HEK293T (cell line): ENCODE measurements at places on chromosomes 16 and 17.

DNA sequence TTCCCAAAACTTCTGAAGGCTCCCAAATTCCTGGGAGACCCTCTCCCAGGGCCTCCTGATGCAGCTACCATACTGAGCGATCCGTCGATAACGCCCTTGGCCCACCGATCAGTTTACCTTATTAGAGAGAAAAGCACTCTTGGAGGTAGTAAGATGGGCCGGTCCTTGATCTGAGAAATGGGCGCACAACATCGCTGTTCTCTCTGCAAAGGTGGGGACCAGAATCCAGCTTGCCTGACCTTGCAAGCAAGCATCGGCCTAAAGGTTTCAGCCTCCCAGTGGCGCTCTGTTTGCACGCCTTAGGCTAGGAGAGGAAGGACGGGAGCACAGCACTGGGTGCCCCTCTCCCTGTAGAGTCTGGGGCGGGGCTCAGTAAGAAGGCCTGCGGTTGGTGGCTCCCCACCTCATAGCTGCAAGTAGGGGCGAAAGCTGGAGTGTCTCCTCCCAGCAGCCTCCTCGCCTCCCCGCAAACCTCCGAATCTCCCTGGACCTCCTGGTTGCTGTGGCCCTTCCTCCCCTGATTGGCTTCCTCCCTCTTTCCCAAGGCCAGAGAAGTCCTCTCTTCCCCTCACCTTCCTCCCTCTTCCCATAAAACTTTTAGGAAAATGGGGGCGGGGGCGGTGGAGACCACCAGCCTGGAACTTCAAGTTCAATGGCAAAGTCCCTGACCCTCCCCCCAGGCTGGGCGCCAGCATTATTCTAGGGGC, at the start of gene PRAC1:
Gene PRAC1, minus strand, starts transcription at position 318 of the 707 bp plus-strand sequence. Its CDS starts 126 bp downstream, at position 192.
- no peak for DNase-seq

GRCh38 chr17:13554231-13554630, 47.5 kb downstream of the HS3ST3A1 start:
- no peak for DNase-seq

GRCh38 chr16:4327386-4328045, 11.6 kb downstream of the GLIS2 start:
- no peak for DNase-seq

DNA sequence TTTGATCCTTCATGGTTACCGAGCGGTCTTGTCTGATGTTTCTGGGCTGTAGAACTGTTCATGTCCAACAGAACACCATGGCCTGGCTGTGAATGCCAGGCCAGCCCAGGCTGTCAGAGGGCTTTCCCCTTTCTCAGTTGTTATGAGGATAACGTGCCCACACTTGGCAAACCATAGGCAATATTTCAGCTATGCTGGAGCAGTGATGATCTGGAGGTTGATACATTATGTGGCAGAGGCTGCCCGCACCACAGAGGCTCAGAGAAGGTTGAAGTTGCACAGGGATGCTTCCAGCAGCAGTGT, 92.9 kb downstream of the C16orf78 start:
- no peak for DNase-seq

- DNase-seq: peak; percentile 97
These were observed 11.4 kb downstream of the ZNF629 start for GRCh38 chr16:30775392-30776188.

DNA sequence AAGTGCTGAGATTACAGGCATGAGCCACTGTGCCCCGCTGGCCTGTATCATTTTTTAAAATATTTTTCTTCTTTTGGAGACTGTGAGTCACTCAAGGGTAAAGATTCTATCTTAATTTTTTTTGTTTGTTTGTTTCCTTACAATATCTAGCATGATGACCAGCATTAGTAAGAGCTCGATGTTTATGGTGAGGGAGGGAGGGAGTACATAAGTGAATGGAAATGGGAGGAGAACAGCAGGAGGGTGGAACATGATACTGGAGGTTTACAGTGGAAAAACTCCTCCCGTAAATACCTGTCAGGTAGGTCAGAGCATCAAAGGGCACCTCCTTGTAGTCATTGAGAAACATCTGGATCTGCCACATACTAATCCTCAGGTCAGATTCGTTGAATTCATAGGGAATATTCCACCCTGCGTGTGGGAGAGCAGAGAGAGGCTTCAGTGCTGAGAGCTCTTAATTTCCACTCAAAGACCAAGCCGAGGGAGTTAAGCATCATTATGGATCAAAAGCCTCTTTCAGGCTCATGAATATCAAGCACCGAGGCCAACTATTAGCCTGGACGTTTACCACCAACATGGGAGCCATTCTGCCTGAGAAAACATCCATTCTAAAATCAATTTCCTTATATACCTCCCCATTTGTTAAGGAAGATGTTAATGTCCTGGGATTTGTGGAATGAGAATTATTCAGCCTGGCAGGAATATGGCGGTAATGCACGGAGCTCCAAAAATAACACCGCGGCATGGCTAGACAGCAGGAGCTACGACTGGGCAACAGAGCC, 51.8 kb downstream of the LYRM1 start:
- DNase-seq: no peak

DNA sequence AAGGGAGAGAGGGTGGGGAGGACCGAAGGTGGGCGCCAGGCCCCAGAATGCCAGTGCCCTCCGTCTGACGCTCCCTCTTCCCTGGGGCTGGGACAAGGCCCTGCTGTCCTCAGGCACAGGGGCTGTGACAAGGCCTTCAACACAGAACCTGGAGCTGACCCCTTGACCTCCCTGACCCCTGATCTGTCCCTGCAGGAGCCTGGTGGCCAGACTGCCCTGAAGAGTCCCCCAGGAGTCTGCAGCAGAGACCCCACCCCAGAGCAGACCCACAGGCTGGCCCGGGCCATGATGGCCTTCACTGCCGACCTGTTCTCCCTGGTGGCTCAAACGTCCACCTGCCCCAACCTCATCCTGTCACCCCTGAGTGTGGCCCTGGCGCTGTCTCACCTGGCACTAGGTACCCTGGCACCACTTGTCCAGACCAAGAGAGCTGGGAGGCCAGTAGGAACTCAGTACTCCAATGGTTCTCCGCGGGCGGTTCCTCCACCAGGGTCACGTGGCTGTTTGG, 2.9 kb downstream of the SERPINF2 start:
- DNase-seq: no peak

GRCh38 chr16:65667011-65667578, 545.2 kb upstream of the CDH11 start:
- DNase-seq: no peak

DNA sequence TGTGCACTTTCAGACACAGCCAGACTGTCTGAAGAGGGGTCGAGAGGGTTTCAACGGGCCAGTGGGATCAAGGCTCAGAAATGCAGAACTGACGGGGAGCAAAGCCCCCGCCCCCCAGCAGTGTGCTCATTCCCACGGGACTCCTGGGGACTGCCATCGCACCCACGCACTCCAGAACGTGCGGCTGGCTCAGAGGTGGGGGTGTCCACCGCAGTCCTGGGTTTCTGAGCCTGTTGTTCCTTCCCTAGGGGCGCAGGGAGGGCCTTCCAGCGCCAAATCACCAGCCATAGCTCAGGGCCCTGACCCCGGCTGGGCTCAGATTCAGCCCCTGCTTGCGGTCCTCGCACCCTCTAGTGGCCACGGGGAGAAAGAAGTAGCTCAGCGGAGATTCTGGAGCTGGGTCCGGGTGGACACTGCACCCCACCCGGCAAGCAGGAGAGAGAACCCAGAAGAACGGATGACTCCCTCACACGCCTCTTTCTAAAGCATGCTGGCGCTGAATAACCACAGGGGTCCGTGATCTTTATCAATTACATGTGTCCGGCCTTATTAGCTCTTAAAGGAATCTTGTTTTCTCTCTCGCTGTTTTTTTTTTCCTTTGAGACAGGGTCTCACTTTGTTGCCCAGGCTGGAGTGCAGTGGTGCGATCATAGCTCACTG, 45.0 kb upstream of the USP7 start:
- DNase-seq: peak; percentile 88

DNA sequence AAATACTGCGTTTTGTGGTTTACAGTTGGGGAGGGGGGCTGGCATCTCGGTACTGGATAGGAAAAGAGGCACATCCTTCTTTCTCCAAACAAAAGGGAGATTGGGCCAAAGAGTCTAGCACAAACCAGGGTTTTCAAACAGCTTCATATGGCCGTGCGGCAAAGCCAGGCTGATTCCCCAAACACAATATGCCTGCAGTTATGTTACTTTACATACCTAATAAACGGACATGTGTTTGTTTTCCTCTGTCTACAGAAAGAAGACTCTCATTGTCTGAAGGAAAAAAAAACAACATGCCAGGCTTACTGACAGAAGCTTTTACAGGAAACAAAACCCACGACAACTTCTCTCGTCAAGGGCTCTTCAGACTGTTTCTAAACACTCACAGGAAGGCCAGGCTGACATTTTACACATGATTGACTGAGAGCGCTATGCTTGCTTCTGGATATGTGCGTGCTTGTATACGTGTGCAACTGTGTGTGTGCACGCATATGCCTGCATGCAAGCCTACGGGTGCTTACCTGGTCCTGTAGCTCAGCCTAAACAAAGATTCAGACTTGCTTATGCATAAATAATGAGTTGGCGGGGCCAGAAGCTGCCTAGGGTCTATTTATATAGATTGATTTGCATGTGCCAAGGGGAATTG, 461.0 kb upstream of the C16orf82 start:
- no peak for DNase-seq

DNA sequence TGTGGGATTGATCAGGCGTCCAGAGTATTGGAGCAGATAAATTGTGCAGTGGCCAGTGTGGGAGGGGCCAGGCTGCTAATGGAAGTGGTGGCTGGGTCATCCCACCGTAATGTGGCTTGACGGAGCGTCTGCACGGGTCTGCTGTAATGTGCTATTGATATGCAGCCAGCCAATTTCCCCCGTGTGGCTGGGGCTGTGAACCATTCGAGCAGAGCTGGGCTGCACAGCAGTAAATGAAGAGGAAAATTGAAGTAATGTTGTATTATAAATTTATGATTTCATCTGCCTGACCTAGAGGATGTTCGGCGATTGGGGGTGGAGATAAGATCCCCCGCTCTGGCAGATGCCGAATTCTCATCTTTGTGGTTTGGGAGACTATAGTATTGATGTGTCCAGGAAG, 121.5 kb downstream of the CCDC182 start:
- no peak for DNase-seq

- no peak for DNase-seq
These were observed 27.3 kb downstream of the SDK2 start for GRCh38 chr17:73616873-73617404.

DNA sequence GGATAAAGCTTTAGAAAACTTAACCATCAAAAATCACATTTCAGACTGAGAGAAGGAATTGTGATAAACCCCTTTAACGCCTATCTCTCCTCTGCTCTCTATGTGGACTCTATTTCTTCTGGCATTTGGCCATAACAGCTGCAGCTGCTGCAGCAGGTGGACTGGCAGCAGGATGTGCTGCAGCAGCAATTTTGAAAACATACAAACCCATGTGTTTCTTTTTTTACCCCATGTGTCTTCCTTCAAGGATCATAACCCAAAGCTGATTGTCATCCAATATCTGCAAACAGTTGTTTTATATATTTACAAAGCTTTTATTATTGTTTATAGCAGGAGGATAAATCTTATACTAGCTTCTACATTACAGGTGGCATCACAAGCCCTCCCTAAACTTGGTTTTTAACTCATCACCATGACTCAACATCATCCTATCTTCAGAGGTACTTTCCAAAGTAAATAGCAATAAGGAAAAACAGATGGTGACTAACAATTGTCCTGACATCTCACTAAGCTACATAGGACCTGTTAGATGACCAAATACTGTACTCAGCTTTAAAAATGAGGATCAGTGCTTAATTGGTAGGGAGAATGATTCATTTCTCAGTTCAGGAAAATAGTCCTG, 14.5 kb upstream of the KRTAP9-2 start:
- DNase-seq: no peak

- DNase-seq: no peak
These were observed 122.9 kb downstream of the METRNL start for GRCh38 chr17:83202002-83203000.
